ENCODE measurements at places on chromosomes 4 and X.

DNA sequence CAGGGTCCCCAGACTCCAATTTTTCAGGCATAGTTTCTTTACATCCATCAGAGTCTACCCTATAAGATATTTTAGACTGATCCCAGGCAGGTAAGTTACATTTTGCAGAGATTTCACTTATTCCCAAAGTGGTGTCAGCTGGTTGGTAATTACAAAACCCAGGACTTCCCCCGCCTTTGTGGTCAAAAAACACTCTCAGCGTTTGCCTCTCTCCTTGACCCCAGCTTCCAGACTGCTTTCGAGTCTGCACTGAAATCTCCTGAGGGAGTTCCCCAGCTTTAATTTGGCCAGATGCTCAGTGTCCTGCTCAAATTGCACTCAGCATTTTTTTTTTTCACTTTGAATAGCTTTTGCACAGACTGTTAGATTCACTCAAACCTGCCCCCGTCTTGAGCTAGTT is 11.2 kb upstream of the AMOT start:
- no peak for DNase-seq

GRCh38 chrX:88612870-88613329 is 134.1 kb upstream of the CPXCR1 start:
- DNase-seq = no peak

DNA sequence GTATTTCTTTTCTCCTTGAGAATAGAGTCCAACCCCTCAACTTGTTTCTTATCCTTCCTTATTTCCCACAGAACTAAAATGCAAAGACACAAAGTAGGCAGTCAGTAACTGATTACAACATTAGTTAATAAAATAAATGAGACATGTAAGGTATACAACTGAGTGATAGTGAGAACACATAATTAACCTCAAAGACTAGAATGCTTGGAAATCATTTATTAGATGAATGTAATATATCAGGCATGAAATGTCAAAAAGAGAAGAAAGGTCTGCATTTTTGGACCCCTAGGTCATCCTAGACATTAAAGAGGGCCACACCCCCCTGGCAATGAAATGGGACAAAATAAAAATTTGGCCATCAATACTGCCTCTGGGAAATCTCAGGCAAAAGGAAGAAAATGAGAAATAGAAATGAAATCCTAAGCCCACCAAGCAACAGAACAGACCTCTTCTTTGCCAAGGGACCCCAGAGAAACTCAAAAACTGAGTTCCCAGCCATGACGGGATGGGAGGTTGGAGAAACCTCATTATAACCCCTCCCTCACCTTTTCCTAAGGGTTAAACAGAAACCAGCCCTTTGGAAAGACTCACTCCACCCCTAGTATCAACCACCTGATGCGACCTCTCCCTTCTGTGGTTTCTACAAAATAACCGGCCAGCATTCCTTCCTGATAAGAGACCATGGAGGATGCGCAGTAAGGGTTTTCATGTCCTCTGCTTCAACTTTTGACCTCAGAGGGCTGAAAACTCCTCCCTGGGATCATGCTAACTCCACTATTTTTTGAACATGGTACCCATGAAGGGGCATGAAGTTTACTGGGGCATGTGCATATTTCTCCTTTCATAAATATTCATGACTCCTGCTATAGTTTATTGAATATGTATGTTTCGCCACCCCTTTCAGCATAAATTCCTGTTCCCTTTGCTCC is 90.0 kb upstream of the EXOC1L start:
- DNase-seq = no peak

DNA sequence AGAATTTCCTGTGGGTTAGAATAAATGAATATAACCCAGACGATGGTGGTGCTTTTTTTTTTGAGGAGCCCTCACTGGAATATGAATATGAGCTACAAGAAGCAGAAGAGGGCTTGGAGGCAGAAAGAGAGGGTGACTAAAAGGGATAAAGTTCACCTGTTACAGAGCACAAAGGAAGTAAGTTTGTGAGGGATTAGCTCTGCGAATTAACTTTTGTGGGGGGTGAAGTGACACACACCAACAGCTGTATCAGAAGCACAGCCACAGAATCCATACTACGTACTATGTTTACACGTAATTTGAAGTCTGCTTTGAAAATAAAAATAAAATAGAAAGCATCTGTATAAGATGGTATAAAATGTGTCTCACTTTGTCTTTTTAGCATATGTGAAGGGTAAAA is 963.6 kb upstream of the DIAPH2 start:
- no peak for DNase-seq

DNA sequence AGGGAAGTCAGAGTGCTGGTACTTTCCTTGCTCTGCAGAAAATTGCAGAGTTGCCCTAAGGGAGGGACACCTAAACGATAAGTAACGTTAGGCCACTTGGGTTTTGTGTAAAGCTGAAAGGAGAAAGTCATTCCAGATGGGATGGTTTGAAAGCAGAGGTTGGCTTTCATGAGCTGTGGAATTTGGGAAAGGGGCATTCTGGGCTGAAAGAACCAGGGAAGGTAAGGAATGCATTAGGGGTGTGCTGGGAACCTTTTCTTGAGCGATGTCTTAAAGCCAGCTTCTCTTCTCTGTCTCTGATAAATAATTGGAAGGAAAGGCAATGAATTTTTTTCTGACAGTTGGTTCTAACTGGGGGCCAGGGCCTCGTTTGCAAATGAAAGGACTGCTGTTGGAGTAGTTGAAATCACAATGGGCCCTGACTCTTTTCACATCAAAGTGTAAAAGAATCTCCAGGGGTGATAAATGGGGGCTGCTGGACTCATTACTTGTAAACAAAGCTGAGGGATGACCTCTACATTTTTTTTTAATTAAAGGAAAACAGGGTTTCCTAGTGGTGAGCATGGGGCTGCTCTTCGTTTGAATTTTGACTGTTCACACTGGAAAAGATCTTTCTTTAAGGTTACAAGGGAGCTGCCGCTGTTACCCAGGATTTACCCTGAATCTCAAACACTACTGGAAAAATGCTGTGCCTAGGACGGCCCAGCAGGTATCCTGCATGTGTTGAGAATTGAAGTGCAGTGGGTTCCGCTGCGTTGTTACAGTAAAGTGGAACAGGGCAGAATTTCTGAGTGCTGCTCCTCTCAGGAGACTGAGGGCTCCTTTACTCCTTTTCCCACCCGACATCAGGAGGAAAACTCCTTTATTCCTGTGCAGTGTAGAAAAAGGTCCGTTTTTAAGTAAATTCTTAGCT is 25.0 kb downstream of the AFF1 start:
- no peak for DNase-seq

All from activated CD8-positive, alpha-beta T cell treated with anti-CD3 and anti-CD28 coated beads for 36 hours (primary cell).